Central memory CD4-positive, alpha-beta T cell (primary cell): ENCODE measurements at places on chromosomes 7 and 10.

DNA sequence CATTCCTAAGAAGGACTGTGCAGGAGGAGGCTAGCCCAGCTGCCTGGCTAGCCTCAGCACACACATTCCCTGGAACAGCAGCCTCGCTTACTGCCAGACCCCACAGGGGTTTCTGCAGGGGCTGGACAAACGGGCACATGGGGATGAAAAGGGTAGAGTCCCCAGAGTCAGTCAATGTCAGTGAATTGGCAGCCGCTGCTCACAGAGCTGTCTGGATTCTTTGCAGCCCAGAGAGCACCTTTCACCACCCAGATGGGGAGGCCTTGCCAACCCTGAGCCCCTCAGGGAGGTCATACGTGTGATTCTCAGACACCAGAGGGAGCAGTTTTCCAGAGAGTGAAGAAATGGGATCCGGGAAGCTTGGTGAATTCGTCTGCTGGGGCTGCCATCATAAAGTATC is 143.3 kb downstream of the KCNMA1 start:
- DNase-seq = no peak

DNA sequence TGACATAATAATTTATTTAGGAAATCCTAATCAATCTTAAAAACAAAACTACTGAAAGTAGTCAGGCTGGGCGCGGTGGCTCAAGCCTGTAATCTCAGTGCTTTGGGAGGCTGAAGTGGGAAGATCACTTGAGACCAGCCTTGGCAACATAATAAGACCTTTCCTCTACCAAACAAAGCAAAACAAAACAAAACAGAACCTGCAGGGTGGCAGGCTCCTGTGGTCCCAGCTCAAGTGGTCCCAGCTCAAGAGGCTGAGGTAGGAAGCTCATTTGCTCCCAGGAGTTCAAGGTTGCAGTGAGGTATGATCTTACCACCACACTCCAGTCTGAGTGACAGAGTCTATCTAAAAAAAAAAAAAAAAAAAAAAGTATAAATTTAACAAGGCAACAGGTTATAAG is 748.0 kb downstream of the CNTNAP2 start:
- no peak for DNase-seq

GRCh38 chr10:88042160-88043100 is 179.0 kb downstream of the PTEN start:
- no peak for DNase-seq

DNA sequence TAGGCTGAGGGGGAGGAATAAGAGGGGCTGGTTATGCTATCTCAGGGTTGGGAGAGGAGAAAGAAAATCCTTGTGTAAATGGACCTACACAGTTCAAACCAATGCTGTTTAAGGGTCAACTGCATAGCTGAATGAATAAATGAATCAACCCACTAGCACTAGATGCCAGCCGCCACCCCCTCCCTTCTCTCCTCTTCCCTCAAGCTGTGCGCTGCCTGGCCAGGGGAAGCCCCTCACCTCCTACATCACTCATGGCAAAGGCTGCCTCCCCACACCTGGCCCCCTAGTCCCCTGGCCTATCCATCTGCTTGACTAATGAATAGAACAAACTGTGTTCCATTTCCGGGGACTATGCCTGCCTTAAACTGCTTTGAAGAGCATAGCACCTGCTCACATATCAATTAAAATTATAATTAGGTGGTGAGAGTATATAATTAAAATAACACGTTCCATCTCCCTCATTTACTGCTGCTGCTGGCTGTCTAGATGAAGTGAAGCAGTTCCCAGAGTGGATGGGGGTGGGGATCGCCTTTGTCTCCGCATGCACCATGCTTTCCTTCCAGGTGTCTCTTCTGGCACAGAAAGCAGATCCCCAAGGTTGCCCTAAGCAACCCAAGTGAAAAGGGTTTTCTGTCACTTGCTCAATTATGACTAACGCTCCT is 32.6 kb downstream of the GRID1 start:
- no peak for DNase-seq

DNA sequence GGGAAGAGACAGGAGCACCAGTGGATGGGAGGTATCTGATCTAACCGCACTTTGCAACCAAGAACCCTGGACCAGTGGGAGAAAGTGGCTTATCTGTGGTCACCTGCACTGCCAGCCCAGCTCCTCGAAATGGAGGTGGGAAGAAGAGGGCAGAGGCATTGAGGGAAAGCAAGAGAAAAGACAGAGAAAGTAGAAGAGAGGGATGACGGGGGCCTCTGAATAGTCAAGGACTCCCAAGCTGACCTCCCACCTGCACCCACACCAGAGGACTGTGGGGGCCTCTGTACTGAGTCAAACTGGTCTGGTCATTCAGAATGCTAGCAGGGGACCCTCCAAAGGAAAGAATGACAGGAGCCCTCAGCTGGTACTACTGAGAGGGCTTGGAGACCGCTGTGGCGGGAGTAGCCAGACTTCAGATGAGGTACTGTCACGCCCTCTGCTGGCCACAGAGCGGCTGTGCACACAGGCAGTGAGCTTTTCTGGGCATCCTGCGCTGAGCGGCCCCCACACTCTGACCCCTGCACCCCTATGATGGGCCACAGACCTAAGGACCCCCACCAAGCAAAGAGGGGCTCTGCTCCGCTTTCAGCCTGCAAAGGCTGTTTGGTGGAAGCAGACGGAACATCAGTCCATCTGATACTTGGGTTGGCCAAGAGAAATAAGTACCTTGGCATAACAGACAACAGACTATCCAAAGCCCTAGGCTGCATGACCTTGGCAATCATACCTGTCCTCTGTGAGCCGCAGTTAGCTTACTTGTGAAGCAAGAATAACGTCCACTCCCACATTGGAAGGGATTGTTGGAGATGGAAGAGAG is 112.9 kb downstream of the COL13A1 start:
- no peak for DNase-seq

GRCh38 chr7:83983606-83984005 is 211.0 kb downstream of the SEMA3A start:
- no peak for DNase-seq

GRCh38 chr7:151429237-151429559 is 10.7 kb downstream of the CRYGN start:
- no peak for DNase-seq

DNA sequence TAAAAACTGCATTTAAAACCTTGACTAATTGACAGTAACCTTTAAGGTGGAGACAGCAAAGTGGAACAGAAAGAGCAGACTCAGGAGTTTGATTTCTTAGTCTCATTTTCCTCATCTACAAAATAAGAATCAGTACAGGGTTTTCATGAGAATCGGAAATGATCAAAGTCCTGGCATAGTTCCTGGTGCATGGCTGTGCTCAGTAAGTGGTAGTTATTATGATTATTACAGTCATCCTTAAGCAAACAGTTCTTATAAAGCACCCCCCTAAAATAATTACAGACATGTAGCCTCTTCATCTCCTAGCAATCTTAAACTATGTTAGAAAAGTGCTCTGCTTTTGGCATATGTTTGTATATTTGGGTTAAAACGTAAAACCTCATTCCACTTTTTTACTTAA is 18.0 kb downstream of the NEBL start:
- no peak for DNase-seq

- DNase-seq = no peak
Measured at GRCh38 chr10:96188916-96189315, 58.8 kb downstream of the ZNF518A start.

DNA sequence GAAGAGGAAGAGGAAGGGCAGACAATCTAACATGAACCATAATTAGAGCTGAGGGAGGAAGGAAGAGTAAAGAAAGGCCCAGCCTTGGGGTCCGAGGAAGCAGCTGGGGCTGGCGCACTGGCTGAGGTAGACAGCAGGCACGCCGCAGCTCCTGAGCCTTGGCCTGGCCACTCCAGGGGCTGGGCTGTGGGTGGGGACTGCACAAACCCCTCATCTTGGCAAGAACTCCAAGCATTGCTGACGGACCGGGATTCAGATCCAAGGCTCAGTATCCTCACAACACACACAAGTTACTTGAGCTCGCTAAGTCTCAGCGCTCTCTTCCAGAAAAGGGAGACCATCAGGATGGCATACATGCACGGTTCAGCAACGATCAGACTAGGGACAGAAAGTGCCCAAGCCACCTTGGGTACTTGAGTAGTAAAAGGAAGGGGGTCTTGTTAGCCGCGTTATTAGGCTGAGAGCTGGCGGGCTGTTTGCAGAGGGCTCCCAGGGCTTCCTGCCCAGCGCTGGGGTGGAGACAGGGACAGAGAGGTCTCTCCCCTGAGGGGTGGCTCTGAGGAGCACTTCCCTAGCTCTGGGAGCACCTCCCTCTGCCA is 4.5 kb downstream of the TNS3 start:
- no peak for DNase-seq

DNA sequence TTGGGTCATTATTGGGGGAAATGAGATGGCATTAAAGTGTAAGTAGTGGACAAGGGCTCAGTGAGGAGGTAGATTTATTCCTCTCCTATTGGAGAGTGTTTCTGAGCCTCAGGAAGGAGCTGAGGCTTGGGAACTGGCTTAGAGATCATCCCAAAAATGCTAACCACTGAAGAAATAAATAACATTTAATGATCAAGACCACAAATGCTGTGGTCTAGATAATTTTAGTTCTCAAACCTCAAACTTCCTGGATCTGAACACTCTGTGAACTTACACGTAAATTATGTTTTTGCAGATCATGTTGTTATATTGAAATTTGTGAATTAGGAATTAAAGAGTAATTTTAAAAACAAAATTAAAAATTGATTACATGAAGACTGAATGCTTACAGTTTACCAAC is 27.3 kb downstream of the MDFIC start:
- DNase-seq = no peak

- DNase-seq = no peak
Measured at GRCh38 chr7:100547872-100548271, 8.9 kb downstream of the AGFG2 start.

DNA sequence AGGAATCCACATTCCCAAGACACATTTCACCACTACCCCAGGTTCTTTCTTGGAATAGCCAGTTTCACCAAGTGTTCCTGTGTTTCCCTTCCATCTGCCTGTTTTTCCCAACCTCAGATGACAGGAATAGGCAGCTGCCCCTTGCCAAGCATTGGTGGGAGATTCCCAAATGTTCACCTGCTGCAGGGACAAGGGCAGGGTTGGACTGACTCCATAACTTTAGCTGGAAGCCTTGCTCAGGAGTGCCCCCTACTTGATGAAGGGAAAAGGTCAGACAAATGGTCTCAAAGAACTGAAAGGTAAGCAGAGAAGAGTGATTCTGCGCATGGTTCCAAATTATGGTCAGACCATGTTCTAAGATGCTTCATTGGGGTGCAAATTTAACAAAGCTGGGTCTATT is 45.1 kb upstream of the LYZL1 start:
- DNase-seq = no peak

- DNase-seq = no peak
Measured at GRCh38 chr7:94333810-94334209, 60.9 kb upstream of the COL1A2 start.

DNA sequence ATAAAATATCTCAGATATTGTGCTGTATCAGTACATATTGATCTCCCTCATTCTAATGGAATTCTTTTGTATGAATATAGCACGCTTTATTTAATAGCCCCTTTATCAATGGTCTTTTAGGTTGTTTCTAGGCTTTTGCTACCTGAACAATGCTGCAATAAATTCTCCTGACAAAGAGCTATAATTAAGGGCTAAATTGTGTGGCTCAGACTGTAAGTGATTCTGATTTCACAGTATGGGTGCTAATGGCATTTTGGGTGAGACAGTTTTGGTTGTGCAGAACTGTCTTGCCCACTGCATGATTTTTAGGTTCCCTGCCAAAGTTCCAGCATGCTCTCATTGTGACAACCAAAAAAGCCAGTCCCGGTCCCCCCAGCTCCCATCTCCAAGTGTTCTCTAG is 363.2 kb downstream of the REEP3 start:
- no peak for DNase-seq

GRCh38 chr10:22723783-22724182 is 9.4 kb upstream of the PIP4K2A start:
- DNase-seq = no peak

DNA sequence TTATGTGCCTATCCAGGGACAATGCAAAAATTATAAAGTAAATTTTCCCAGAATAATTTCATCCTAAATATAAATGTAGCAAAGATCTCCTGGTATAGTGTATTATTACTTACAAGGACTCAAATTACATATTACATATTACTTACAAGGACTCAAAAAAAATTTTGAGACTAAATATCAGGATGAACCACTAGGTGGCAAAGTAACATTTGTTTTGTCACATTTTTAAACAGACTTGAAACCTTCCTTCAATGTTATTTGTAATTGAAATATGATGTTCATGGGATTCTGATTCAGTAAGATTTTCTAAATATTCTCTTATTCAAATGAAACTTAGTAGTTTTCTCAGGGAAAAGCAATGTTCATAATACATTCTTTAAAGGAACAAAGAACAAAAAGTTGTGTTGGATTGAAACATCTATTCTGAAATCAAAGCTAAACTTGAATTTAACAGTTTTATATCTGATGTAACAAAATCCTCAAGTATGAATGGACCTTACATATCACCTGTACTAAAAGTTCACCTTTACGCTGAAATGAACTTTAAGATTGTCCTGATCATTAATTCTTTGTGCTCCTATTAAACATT is 74.3 kb upstream of the GNAI1 start:
- DNase-seq = no peak

DNA sequence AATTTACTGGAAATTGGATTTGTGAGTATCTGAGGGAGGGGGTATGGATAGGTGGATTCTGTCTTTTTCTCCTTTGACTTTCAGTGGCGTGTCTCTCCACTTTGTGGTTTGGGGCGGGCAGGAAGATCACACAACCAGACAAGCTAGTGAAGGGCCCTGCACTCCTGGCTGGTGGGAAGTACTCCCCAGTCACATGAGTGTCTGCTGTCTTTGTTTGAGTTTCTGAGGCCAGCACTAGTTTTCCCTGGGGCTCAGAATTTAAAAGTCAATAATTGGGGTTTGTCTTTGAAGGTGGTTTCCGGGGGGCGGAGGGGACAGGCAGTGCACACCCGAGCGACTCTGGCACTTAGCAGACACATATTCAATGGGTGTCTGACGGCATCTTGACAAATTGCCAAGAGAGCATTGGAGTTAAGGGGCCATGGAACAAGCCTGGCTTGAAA is 120.1 kb downstream of the WDFY4 start:
- DNase-seq = no peak

DNA sequence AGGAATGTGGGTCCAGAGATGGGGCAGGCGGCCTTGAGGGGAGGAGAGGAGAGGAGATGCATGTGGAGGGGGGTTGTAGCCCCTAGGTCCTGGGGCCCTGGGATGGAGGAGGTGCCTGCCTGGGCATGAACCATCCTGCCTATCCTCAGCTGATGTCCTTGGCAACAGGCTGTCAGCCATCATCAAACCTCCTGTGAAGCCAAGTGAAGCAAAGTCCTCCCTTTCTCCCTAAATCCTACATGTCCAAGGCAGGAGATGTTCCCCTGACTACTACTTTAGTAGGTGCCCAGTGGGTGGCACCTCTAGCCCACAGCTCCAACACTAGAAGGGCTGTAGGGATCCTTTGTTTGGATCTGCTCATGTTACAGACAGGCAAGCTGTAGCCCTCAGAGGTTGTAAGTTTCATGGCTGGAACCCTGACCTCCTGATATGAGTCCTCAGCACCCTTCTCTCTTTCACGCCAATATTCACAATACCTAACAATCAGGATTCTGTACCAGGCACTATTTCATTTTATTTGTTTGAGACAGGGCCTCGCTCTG is 66.6 kb upstream of the SYPL1 start:
- DNase-seq = no peak
